ENCODE measurements at places on chromosomes 3 and 15.

- no peak for DNase-seq
Observed at GRCh38 chr3:112773864-112774263, 72.8 kb downstream of the CD200R1L start.

GRCh38 chr3:157531301-157531660 is 28.1 kb upstream of the VEPH1 start:
- no peak for DNase-seq

- DNase-seq = no peak
Observed at GRCh38 chr15:99385865-99386264, 134.6 kb downstream of the LRRC28 start.

GRCh38 chr3:42720126-42720525 is 17.5 kb upstream of the HHATL start:
- no peak for DNase-seq

Data from GM18507 (cell line).